ENCODE measurements at places on chromosomes 5 and 9.

DNA sequence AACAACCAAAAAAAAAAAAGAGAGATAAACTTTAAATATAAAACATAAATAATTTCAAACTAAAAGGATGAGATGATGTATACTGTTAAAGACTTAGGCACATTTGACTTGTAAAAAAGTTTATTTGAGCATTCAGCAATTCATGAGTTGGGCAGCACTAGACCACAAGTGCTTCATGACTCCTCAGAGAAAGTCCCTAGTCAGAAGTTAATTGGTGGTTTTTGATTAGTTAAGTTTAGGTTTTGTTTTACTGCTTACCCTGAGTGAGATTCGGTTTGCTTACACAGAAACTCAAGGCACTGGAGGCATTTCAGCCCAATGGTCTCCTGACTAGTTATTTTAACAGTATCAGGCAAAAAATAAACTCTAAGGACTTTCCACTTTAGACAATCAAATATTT, 129.2 kb downstream of the MARCHF11 start:
- DNase-seq = no peak

DNA sequence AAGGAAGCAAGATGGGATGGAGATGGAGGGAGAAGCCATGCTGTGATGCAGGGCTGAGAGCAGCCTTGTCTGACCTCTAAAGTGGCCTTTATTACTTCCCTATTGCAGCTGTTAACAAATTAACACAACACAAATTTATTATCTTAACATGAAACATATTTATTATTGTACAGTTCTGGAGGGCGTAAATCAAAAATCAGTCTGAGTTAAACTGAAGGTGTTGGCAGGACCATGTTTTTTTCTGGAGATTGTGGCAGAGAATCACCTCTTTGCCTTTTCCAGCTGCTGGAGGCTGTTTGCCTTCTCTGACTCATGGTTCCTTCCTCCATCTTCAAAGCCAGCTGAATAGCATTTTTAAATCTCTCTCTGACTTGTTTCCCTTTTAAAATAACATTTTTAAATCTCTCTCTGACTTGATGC, 7.2 kb upstream of the MCC start:
- no peak for DNase-seq

DNA sequence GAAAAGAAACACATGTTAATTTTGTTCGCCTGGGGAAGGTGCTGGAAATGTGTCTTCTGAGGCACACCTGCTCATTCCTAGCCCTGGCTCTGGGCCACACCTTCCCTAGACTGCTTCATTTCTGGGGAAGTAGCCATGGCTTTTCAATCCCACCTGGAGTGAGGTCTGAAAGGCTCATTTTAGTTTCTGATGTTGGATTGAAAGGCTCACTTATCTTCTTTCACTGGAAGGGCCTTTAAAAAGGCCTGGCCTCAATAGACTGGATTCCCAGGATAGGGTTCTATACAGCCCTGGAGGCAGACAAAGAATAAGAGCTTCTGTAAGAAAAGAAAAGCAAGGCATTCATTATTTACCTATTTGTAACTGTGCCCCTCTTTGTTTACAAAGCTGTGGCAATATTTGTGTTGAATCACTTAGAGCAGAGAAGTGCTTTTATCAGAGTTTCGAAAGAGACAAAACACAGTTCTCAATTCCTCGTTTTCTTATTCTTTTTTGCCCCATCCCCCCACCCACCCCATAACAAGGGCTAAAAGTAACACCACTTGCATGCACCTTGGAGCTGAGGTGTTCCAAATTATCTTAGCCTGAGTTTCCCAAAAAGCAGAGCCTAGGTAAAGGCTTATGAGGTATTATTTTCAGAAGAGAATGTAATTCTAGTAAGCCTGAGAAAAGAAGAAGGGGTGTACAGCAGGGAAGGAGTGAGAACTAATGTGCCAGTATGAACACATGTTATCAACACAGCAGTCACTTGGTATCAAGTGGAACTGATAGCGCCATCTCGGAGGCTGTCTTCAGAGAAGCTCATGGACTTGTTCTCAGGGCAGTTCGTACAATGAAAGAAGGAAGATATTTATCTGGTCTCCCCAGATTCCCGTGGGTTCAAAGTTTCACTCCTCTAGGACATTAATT, 413.1 kb downstream of the KCTD16 start:
- DNase-seq = no peak

GRCh38 chr5:52738095-52738506, 49.6 kb upstream of the ITGA1 start:
- no peak for DNase-seq

DNA sequence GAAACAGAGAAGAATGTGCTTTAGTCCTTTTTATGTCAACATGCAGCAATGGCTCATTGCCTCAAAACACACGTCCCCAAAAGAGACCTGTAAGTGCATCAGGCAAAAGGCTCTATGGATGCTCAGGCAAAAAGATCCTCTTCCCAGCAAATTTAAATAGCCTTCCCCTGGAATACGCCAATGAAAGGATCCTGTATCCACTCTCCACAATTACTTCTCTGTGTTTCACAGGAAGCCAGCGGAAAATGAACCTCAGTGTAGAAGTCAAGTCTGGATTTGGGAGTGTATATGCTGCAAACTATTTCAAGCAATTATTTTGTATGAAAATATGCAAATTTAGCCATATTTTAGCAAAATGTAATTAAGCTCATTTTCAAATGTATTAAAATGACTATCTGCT, 217.9 kb downstream of the EPB41L4A start:
- no peak for DNase-seq

- no peak for DNase-seq
Measured at GRCh38 chr9:117083559-117083958, 331.3 kb downstream of the ASTN2 start.

GRCh38 chr5:105475401-105475800, 1912.8 kb upstream of the NUDT12 start:
- no peak for DNase-seq

DNA sequence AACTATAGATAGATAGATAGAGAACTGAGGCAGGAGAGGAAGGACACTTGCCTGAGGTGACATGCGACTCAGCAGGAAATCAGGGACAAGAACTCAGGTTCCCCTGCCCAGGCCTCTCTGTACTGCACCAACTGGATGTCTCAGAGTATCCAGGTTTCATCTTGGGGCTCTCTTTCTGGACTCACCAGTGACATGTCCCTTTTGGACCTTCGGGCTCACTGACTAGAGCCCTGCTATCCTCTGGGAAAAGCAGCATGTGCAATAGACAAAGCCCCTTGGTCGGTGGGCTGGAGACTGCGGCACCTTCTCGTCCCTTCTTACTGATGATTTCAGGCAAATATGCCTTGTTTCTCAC, 104.5 kb downstream of the RGS3 start:
- DNase-seq = no peak

GRCh38 chr5:35618781-35619180, 1.1 kb downstream of the SPEF2 start:
- DNase-seq = no peak

GRCh38 chr5:159582756-159583541, 252.7 kb upstream of the IL12B start:
- DNase-seq = no peak

- no peak for DNase-seq
Measured at GRCh38 chr5:9545136-9545991, 511 bp downstream of the SEMA5A start.
